Activated effector memory CD4-positive, alpha-beta T cell treated with Interleukin-2 at 50 U/mL for 16 hours (primary cell): ENCODE measurements at places on chromosomes 2 and 18.

- no peak for DNase-seq
These were observed 44.9 kb downstream of the LMAN2L start for GRCh38 chr2:96694816-96695455.

DNA sequence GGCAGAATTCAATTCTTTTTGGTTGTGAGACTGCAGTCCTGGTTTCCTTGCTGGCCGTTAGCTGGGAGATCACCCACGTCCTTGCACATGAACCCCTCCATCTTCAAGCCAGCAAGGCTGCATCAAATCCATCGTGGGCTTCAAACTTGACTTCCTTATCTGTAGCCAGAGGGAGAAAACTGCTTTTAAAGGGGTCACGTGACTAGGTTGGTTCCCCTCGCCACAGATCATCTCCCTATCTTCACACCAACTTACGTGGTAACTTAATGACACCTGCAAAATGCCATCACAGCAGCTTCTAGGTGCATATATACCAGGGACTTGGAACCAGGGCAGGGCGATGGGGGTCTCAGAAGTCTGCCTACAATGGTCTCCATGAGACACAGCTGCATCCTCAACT, 169.5 kb downstream of the MTCL1 start:
- no peak for DNase-seq

GRCh38 chr2:37326285-37326684, 1.7 kb upstream of the PRKD3 start:
- no peak for DNase-seq

GRCh38 chr18:5503740-5504139, 40.1 kb downstream of the EPB41L3 start:
- DNase-seq: no peak

- no peak for DNase-seq
These were observed 87.1 kb upstream of the MCFD2 start for GRCh38 chr2:47002480-47003381.

DNA sequence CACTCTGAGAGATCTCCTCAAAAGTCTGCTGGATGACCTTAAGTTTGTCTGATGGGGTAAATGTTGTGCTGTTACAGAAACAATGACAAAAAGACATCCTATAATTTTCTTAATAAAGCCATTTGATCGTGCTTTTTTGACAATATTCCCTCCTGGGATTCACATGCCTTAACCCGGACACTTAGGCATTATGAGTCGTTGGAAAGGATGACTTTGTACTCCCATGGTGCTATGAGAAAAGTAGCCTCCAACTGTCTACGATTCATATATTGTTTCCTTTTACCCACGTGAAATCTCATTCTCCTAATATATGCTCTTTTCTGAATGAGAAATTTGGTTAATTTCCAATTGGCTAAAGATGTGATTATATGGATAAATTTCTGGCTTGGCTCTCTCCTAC, 6.1 kb upstream of the MPP4 start:
- no peak for DNase-seq

DNA sequence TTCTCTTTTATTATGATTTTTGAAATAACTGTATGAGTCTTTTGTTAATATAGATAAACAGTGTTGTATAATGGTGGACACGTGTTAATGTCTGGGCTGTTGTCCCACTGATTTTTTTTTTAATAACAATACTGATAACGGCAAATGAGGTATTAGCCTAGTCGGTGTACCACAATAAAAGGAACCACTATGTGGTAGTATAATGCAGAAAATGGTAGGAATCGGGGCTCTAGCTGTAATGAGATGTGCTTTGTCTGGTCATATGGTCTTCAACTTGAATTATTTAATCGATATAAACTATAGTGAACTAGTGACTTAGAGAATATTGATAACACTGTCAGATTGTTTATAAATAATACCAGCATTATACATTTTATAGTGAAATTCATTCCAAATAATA, 517.9 kb upstream of the SPHKAP start:
- no peak for DNase-seq

GRCh38 chr2:67137699-67138098, 259.4 kb upstream of the ETAA1 start:
- DNase-seq: no peak

GRCh38 chr18:58256316-58257080, 212.5 kb downstream of the NEDD4L start:
- DNase-seq: no peak

DNA sequence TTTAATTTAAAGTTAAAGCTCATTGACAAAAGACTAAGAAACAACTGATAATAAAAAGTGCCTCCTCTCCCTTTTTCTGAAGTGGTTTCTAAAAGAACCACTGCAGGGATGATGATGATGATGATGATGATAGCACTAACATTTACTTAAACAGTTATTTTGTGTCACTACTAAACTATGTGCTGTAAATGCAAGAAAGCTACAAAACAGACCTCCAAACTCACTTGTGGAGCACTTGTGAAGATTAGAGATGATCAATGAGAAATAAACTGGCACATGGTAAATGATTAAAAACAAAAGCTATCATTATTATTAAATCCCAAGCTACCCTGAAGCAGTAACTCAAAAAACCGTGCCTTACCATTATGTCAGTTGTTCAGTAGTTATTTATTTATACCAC, 88.7 kb downstream of the SLC8A1 start:
- no peak for DNase-seq

- no peak for DNase-seq
These were observed 272.8 kb downstream of the RND3 start for GRCh38 chr2:150214626-150215025.

DNA sequence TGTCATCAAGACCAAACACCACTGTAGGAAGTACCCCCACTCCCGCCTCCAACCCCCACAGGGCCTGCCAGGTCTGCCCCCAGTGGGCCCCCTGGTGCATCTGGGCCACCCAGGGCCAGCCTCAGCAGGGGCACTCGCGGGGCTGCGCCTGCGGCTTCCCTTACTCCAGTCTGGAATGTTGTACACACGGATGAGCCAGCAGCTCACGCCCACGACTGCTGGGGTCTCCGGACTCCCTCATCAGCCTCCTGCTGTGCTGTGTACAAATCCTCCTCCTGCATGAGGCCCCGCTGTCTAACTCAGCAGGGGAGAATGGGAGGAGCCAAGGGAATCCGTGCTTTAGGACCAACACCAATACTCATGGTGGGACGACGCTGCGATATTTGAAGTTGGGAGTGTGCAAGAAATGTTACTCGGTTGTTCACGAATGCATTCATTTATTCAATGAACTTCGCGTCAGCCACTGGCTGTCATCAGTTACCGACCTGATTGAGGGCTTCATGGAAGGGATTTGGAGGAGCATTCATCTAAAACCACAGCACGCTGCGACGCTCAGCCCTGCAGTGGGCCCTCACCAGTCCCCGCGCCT, 654 bp upstream of the ASB1 start:
- no peak for DNase-seq

DNA sequence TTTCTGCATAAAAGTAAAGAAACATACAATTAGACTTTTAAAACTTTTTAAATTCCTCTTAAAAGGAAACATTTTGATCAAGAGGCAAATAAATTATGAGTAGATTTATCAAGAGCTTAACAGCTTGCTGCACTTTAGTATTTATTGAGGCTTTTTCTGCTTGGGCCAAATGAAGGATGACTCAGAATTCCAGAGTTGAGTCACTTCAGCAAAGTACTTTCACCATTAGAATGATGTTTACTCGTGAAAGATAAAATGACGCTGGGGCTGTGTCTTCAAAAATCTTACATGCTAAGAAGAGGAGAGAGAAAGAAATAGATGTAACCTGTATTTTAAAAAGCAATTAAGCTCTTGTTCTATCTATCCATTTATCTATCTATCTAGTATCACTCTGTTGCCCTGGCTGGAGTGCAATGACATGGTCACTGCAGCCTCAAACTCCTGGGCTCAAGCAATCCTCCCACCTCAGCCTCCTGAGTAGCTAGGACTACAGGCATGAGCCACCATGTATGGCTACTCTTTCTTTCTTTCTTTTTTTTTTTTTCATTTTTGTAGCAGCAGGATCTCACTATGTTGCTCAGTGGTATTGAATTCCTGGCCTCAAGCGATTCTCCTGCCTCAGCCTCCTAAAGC, 75.3 kb upstream of the RIOK3 start:
- DNase-seq: no peak

DNA sequence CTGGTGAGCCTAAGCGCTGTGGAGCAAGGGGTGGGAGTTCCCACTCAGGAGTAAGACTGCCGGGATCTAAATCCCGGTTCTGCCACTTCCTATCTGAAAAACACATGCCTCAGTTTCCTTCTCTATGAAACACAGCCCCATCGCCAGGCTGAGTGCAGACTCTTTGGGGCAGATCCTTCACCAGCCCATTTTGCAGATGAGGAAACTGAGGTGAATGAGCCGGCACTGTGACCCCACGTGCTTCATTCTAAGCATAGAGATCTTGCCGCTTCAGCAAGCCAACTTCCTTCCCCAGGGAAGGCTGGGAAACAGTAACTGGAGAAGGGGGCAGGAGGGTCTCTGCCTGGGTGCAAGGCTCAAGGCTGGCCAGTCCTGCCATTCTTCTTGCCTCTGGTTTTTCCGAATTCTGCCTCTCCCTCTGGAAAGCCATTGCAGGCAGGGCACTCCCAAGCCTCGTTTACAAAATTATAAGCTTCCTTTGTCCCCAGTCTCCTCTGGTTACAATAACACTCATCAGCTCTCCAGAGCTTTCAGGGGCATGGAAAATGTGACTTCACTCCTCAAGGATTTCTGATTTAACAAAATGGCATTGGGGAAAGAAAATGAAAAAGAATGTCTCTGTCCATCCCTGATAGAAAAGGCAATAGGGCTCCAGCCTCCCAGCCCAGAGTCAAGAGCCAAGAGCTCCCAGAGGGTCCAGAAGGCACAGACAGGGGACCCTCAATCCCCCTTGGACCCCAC, 249.2 kb downstream of the TNS1 start:
- DNase-seq: no peak

GRCh38 chr2:226761195-226761583, 38.4 kb downstream of the IRS1 start:
- DNase-seq: no peak

GRCh38 chr2:26429779-26430578, 28.3 kb downstream of the DRC1 start:
- DNase-seq: no peak
